ENCODE measurements at places on chromosomes 5 and 9.

DNA sequence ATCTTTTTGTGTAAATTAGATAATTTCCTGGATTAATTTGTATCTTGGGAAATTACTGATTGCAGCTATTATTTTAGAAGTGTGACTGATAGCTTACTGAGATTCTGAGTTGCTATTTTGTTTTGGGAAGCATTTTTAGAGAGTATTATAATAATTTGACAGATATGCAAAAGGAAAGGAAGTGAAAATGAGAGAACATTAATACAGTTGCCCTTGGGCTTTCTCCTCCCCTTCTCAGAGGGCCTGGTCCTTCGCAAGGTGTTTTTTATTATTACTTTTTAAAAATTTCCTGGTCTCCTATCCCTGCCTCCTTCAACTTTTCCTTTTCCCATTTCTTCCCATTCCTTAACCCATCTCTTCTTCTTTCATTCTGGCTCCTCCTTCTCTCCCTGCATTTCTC lies 32.6 kb downstream of the UBAP1 start:
- no peak for DNase-seq

- DNase-seq: no peak
Observed at GRCh38 chr5:154284433-154284832, 93.9 kb downstream of the GALNT10 start.

DNA sequence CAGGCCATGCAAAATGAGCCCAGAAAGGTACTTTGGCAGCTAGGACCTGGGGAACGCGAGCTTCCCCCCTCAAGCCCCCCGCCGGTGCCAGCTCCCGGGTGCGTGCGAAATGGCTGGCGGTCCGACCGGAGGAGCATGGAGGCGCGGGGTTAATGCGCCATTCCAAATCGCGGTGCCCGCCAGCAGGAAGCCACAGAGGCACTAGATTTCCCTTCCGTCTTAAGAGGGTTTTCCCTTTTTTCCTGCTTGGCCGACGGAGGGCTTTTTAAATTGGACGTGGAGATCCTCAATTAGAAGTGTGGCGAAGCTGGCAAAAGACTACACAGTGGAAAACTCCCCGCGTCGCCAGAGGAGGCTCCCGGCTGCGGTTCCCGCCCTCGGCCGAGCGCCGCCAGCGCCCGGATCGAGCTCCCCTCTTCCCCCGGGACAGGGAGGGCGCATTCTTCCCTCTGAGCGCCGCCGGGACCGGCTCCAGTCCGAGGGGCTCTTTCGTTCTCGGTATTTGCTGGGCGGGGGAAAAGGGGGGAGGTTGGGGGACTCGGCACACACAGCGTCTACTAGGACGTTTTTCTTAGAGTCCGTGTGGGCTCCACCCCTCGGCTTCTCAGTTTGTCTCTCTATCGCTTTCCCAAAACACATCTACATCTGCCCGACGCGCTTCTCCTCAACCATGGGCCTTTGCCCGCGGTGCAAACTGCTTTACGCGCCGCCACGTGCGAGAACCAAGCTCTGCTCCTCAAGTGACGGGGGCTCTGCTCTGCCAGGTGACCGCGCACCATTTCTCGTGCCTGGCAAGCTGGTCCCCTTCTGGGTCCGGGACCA lies 3.0 kb downstream of the GDNF start:
- DNase-seq: no peak

GRCh38 chr5:4206127-4206526 lies 610.5 kb downstream of the IRX1 start:
- DNase-seq: no peak

- no peak for DNase-seq
Observed at GRCh38 chr5:54904425-54904824, 81.0 kb downstream of the ESM1 start.

All from Right ventricle myocardium inferior (tissue), 1 donor.